Mucosa of descending colon (tissue), 3 donors: ENCODE measurements at places on chromosomes 5 and 9. TPM values are rescaled to one million over a fixed set of nuclear protein-coding genes. Genes with fewer than 3 reads are reported as not detected.

Gene OR1J2
- total RNA-seq: not detected

Gene ZCCHC7
- 19.7 TPM for total RNA-seq

- peak; percentile 90 for DNase-seq
These were observed at the start of gene AGPAT2 for GRCh38 chr9:136686794-136687711. TSS of gene AGPAT2 (minus strand) at chr9:136687457. CDS start at chr9:136687357, 100 bp downstream.

- DNase-seq: no peak
These were observed 305.0 kb upstream of the IRX4 start for GRCh38 chr5:2187687-2188086.
